ENCODE measurements at places on chromosomes 2 and 18.

DNA sequence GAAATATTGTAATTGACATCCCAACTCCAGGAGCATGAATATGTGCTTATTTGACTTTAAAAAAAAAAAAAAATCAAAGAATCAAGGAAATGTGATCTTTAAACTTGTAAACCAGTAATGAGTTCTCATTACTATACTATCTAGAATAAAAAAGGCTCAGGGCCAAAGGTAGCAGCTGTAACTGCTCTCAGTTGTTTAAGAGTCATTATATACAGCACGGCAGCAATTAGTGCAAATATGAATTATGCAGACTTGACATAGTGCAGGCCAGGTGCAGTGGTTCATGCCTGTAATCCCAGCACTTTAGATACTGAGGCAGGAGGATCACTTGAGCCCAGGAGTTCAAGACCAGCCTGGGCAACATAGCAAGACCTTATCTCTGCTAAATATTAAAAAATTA lies 125.7 kb upstream of the TTC39C start:
- DNase-seq, result no peak

DNA sequence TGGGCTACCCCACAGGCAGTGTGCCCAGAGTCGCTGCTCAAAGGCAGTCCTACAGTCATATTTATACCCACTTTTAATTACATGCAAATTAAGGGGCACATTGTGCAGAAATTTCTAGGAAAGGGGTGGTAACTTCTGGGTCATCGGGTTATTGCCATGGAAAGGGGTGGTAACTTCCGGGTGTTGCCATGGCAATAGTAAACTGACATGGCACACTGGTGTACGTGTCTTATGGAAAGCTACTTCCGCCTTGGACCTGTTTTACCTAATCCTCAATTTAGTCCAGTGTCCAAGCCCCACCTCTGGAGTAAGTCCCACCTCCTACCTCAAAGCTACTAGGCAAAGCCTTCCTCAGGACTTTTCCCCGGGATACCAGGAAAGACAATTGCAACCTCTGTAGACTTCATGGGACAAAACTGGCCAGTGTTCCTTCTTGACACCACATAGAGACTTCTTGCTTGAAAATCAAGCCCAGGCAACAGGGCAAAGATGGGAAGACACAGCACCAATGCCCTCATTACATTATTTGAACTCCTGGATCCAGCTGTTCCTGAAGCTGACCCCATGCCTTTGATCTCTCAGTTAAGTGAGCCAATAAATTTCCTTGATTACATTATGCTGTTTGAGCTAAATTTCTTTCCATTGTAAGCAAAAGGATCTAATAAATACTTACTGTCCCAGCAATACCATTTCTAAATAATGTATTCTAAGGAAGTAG lies 63.3 kb upstream of the AGAP1 start:
- no peak for DNase-seq

GRCh38 chr18:36564841-36565240 lies 264.0 kb downstream of the TPGS2 start:
- no peak for DNase-seq

- DNase-seq, result no peak
These were observed 76.0 kb upstream of the EPC2 start for GRCh38 chr2:148568597-148568996.

All from NCI-H187 treated with DMSO at 0.1 percent for 48 hours (cell line).